Right lung (tissue), 10 donors: ENCODE measurements at places on chromosomes 16 and 17.

DNA sequence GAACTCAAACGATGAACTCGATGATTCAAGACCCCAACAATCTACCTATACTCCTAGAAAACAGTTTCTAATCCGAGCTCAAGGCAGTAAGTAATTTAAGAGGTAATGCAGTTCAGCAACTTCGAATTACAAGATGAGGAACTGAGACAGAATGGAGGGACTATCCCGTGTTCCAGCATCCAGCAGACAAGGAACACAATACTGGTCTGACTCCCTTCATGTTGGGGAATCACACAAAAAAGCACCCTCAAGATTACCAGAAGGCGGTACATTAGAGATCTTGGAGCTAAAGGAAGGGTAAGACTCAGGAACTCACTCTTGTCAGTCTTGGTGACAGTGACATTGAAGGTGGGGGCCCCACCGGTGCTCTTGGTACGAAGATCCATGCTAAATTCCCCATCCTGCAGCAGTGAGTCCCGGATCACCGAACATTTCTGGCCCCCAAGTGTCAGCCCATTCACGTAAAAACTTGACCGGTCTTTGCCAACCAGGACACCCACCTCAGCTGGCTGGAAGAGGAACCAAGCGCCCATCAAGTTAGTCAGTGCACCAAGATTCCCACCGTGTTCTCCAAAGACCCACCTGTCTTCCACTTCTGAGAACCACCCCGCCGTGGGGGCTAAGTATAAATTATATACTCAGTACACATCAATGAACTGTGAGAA lies 1.9 kb downstream of the PFN1 start:
- no peak for DNase-seq

DNA sequence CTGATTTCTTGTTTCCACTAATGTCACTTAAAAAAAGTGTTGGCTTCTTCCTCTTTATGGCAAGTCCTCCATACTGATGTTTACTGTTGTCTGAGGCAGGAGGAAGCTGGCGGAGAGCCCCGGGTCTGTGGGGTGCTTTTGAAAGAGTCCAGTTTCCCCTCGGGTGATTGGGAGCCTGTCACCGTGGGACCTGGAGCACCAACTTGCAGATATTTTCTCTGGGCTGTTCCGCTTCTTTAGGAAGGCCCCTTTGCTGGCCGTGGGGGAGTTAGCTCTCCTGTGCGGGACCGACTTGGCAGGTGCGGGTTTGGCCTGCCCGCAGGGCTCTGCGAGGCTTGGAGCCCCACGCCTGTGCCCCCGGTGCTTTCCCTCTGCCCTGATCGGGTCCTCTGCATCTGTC lies 3.1 kb downstream of the BANP start:
- no peak for DNase-seq

DNA sequence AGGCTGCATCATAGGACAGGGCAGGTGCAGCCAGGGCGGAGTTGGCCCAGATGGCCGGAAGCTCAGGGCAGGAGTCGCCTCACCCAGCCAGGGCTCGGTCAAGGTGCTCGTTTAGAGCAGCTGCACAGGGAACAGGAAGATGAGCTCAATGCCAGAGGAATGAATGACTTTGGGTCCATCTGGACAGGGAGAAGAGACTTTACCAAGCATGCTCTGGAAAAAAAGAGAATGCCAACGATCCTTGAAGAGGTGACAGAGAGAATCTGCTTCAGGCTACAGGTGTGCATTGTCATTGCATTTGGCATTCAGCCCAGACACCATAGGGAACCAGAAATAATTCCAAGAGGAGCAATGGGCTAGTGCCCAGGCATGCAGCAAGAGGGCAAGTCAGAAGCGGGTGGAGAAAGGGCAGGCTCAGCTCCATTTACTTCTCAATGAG lies 6.7 kb upstream of the MPP3 start:
- no peak for DNase-seq

DNA sequence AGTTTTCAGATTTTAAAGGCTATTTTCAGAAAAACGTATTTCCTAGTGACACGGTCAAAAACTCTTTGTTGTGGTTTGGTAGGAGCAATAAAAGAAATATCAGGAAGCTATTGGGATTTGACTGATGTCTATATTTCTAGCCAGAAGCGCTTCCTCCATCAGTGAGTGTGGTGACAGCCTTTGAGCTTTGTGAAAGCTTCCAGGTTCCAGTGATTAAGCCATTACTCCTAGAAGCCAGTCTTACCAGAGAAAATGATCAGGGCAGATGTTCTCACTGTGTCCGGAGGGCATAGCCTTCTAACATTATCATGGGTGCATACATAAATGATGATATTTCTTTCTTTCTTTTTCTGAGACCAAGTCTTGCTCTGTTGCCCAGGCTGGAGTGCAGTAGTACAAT lies 39.6 kb downstream of the MAP2K6 start:
- DNase-seq = no peak

DNA sequence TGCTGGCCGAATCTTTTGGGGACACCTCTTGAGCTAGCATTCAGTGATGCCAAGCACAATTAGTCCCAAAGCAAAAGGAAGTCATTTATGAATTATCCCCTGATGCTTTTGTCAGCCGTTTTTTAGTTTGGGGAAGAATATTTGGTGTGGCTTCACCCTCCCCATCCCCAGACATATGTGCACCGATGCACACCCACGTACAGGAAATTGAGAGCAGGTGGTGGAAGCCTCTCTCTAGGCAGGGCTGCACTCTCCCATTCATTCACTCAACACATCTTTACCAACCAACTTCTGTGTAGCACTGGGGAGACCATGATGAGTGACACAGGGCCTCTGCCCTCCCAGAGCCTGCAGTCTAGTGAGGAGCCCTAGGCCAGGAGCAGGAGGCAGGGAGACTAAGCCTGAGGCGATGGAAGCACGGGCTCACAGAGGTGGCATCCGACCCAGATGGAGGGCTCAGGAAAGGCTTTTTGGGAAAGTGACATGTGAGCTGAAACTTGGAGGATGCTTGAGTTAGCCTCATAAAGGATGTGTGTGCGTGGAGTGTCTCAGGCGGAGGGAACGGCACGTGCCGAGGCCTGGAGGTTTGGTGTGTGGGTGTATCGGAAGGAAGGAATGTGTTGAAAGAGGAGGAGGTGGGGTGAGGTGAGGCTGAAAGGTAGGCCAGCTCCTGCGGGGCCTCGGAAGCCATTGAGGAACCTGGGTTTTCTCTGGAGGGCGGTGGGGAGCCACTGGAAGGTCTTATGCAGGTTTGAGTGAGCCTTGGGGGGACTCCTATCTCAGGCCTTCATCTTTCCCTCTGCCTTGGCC lies 43.8 kb downstream of the PSME3IP1 start:
- DNase-seq = no peak

DNA sequence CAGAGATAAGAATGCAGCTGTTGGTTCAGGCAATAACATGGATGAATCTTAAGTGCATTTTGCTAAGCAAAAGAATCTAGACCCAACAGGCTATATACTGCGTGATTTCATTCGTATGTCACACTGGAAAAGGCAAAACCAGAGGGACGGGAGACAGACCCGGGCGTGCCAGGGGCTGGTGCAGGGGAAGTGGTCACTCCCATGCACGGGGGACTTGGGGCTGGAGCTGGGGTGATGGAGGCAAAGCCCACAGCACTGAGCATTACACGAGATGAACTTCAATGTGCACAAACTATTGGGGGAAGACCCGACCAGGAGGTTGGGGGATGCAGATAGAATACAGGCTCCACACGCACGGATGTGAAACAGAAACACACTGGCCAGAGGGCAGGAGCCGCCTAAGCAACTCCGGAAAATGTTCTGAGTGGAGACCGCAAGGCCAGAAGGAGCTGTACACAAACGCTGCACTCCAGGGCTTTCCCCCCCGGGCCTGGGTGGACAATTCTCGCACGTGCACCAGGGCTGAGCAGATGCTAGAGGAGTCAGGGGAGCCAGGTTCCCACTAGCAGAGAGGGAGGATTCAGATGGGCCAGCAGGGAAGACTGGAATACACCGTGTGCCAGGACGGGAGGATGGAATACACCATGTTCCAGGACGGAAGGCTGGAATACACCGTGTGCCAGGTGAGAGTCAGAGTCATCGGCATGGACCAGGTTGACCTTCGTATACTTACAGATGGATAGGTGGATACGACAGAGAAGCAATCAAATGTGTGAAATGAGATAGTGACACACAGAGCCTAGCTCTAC lies 11.3 kb downstream of the LMF1 start:
- no peak for DNase-seq

GRCh38 chr16:26070302-26071100 lies 378.7 kb downstream of the HS3ST4 start:
- no peak for DNase-seq

- DNase-seq = no peak
These were observed 19.9 kb downstream of the GINS2 start for GRCh38 chr16:85668676-85669424.

DNA sequence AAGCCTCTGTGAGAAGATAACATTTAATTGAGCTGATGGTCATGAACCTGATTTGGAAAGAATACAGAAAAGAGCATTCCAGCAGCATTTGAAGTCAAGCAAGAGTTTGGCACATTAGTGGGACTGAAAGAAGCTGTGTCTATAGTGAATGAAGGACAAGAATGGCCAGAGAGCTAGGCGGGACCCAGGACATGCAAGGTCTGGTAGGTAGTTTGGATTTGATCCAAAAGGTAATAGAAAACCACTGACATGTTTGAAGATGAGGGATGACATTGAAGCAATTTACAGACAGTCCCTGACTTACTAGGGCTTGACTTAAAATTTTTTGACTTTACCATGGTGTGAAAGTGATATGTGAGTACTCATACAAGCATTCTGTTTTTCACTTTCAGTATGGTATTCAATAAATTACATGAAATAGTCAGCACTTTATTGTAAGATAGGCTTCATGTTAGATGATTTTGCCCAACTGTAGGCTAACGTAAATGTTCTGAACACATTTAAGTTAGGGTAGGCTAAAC lies 7.6 kb downstream of the CYB5B start:
- no peak for DNase-seq

GRCh38 chr17:67531291-67531690 lies 154.2 kb downstream of the PITPNC1 start:
- DNase-seq = no peak

DNA sequence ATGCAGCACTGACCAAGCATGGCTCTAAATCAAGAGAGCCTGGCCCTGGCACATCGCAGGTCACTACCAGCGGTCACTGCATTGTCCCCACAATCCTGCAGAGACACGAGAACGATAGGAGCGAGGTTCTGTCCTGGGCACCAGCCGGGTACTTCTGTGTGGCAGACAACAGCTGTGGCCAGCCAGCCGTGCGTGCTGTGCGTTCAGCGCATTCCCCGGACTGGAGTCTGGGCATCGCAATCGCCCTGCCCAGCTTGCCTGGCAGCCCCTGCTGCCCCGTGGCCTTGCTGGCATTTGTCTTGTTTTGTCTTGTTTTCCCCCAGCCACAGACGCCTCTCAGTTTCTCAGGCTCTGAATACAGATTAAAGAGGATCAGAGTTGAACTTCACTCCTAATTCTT lies 33.9 kb downstream of the COTL1 start:
- DNase-seq = no peak

GRCh38 chr17:31820691-31821435 lies 38.2 kb downstream of the COPRS start:
- DNase-seq = no peak

DNA sequence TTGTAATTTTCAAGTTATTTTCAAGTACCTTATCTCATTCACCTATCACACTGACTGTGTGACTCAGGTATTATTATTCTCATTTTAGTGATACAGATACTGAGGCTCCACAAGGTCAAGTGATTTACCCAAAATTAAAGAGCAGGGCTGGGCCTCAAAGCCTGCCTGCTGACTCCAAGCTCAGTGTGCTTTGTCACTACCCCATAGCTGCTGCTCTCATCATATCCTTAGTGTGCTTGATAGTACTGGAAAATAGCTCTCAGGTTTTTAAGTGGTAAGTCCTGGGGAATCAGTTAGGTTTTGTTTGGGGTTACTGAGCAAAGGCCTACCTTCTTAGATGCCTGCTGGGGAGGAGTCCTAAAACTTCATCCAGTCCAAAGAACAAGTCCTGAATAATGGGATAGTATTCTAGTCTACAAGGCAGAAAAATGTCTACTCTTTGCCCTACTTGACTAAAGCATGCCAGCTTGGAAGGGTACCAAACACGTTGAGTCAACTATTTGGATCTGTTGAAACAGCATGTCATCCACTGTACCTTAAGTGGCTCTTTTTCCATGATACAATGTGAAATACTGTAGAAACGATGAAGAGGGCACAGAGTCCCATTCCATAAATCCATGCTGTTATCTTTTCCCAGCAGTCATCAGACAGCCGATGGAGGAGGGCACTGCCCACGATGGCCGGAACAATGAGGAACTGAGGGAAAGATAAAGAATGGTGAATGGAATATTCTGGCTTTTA lies 10.7 kb downstream of the MMD start:
- no peak for DNase-seq

- DNase-seq = no peak
These were observed 119.4 kb downstream of the RBFOX1 start for GRCh38 chr16:7452090-7452489.

DNA sequence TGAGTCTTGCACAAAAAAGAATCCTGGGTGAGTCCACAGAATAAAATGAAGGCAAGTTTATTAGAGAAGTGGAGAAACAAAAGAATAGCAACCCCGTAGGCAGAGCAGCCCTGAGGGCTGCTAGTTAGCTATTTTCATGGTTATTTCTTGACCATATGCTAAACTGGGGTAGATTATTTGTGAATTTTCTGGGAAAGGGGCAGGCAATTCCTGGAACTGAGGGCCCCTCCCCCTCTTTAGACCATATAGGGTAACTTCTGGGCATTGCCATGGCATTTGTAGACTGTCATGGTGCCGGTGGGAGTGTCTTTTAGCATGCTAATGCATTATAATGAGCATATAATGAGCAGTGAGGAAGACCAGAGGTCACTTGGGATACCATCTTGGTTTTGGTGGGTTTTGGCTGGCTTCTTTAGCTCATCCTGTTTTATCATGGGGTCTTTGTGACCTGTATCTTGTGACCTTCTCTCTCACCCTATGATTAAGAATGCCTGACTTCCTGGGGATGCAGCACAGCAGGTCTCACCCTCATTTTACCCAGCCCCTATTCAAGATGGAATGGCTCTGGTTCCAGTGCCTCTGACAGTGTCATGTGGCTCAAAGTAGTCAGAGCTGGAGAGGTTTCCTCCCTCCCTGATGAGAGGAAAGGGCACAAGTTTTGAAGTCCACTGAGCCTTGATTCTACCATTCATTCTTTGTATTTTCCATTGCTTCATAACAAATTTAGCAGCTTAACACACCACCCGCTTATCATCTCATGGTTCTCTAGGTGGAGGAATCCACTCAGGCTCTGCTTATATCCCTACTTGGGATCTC lies 55.7 kb upstream of the LGALS9 start:
- DNase-seq = no peak

DNA sequence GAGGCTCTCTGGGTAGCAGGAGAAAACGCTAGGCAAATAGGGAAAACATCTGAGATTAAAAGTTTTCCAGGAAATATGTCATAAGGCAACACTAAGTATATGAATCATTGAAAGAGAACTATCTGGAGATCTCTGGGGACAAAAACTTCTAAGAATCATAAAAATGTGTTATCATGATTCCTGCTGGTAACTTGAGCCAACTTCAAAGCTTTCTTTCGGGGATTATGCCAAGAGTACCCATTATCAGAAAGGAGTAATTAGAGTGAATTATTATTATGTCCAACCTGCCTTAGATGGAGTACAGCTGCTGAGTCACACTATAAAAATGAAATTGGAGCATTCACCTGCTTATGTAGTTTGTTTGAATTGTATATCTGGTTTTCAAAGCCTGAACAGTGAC lies 488.5 kb upstream of the SOX9 start:
- DNase-seq = peak; percentile 35

GRCh38 chr17:12730931-12731521 lies 58.3 kb upstream of the ARHGAP44 start:
- peak; percentile 42 for DNase-seq
